ENCODE measurements at places on chromosomes 2 and 18.

DNA sequence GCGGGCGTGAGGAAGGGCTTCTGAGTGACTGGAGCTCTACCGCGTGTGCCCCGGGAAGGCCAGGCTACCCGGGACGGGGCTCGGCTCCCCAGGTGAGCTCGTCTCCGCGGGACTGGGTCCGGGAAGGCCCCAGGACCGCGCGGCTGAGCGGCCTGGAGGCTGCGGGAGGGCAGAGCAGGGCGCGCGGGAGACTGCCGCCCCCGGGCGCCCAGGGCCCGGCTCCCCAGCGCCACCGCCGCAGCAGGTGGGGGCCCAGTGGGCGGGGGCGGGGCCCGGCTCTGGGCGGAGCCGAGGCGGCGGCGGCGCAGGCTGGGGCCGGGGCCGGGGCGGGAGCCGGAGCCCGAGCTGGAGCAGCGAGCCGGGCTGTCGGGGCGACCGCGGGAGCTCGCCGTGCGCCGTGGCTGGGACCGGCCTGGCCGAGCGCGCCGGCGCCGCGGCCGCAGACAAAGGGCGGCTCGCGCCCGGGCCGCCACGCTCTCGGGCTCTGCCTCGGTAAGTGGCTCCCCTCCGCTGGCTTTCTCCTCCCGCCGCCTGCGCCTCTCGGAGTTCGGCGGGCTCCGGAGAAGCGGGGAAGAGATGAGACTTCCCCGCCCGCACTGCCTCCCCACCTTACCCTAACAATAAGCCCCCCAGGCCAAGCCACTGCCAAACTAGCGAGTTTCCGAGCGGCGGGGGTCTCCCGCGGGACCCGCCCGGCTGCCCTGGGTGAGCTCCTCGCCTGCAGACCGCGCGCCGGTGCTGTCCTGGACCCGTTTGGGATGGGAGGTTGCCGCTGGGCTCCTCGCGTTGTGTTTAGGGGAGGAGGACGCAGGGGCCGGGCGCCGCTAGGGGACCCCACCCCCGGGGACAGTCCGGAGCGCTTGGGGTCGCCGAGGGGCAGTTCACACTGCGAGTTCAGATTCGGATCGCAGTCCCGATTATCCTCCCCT is at the start of gene MAPK4:
MAPK4 (plus strand) TSS at position 336 of the 929 bp plus-strand sequence. CDS start 103,872 bp downstream, outside the sequence.
- DNase-seq = peak; percentile 21

- DNase-seq = no peak
These were observed 167.4 kb upstream of the RAB6C start for GRCh38 chr2:129812071-129812470.

DNA sequence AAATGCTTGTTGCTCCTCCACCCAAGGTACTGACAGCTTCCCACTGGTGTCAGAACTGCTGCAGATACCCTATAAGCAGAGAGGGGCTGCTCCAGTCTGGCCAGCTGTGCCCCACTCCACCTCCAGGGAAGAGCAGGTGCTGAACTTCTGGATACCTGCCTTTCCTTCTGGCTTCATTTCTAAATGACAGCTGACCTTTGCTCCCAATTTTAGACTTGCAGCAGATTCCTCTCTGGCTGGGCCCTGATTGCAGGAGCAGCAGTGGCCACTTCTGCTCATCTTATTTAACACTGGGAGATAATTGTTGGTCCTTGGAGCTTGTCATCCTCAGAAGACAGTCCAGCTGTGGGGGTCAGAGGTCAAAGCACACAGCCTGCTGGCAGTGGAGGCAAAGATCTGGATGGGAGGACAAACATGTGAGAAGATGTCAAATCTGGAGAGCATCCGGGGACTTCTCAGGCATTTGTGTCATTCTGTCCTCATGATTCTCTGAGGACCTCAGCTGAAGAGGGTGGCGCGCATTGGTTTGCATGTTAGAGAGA is 38.9 kb downstream of the SETBP1 start:
- DNase-seq = no peak

DNA sequence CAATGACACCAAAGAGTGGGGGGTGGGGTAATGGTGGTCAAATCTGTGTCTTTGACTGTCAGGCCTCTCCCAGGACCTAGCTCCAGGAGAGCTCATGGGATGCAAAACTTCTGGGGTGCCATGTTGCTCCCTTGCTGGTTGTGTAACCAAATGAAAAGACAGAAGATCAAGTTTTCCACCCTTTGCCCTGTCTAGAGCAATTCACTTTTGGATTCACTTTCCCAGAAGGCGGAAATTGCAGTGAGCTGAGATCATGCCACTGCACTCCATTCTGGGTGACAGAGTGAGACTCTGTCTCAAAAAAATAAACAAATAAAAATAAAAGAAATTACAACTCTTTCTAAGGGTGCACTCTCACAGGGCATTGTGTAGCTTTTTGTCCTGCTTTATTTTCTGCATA is 34.9 kb upstream of the PLA2R1 start:
- DNase-seq = no peak

- DNase-seq = no peak
These were observed 102.6 kb upstream of the ITGA4 start for GRCh38 chr2:181354626-181355025.

DNA sequence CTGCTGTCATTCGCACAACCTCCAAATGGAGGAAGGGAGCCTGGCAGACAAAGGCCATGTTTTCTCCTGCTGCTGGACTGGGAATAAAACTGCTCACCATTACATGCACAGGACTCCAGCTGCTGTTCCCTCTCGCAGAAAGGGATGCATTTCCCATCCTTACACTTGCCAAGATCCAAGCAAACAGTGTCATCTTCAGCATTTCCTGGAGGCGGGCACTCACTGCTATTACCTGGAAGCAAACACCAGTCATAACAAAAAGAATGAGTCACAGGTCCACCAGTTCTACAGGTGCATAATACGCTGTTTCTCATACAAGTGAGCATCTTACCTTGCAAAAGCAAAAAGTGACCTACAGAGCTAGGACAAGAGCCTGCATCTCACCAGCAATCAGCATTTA is 22.7 kb downstream of the IAH1 start:
- DNase-seq = no peak
